Activated T-helper 1 cell treated with anti-CD3 and anti-CD28 coated beads, Interleukin-12 subunit alpha, Interleukin-12 subunit beta, Interleukin-2, Interleukin-4 antibody, amounts not matched to agents 30 ng/mL and 10 ng/mL and 1 ng/mL, durations not matched to agents 14 hours and 24 hours and 36 hours (primary cell): ENCODE measurements at places on chromosomes 12 and 14. TPM values are rescaled to one million over a fixed set of nuclear protein-coding genes. Genes with fewer than 3 reads are reported as not detected.

GRCh38 chr14:101495827-101496775, 65.2 kb upstream of the DIO3 start:
- H3K27ac ChIP-seq, result no peak overlapping the region
- no peak overlapping the region for H3K4me3 ChIP-seq
- peaks cover 8% of the 10 kb centered on the region for H3K27me3 ChIP-seq

The PRB2 gene
- total RNA-seq, result not detected in 2 replicates

GRCh38 chr14:105508069-105508468, 17.0 kb downstream of the TEDC1 start:
- no peak for DNase-seq
- H3K27ac ChIP-seq, result no peak overlapping the region
- H3K36me3 ChIP-seq, result no peaks in the 10 kb centered on the region
- peaks cover 21% of the 10 kb centered on the region for H3K27me3 ChIP-seq

GRCh38 chr12:29781188-29781587, 2.6 kb downstream of the TMTC1 start:
- DNase-seq, result no peak
- H3K27me3 ChIP-seq, result peaks cover 29% of the 10 kb centered on the region
- no peaks in the 10 kb centered on the region for H3K36me3 ChIP-seq
- H3K4me1 ChIP-seq, result peaks cover 12% of the 10 kb centered on the region
- H3K4me3 ChIP-seq, result no peak overlapping the region

DNA sequence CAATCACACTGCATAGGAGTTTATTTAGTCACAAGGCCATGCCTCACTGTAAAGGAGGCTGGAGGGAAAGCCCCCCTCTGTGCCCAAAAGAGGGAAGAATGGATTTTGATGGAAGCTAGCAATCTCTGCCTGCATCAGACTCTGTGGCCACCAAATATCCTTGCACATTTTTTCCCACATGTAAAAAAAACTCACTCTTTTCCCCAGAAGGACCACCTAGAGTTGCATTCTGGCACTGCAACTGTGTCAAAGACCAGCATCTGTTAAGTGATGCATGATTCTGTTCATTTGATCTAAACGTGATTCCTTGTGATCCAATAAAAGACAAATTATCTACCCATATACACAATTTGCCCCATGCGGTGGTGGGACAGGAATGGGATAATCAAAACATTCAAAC, 8.0 kb downstream of the RHOJ start:
- no peaks in the 10 kb centered on the region for H3K4me1 ChIP-seq
- DNase-seq, result no peak
- H3K36me3 ChIP-seq, result no peaks in the 10 kb centered on the region
- H3K27me3 ChIP-seq, result peaks cover 7% of the 10 kb centered on the region
- H3K4me3 ChIP-seq, result no peak overlapping the region
- H3K27ac ChIP-seq, result no peak overlapping the region

The RNFT2 gene
- 8.0 and 11.8 TPM in 2 replicates for total RNA-seq

- no peak overlapping the region for H3K4me3 ChIP-seq
- peaks cover 10% of the 10 kb centered on the region for H3K4me1 ChIP-seq
- H3K27ac ChIP-seq, result no peak overlapping the region
- H3K27me3 ChIP-seq, result no peaks in the 10 kb centered on the region
These were observed 211.8 kb downstream of the PCNX1 start for GRCh38 chr14:71119075-71119474.

The AICDA gene
- total RNA-seq, result not detected in 2 replicates
